ENCODE measurements at places on chromosomes 2 and 18. TPM values are rescaled to one million over a fixed set of nuclear protein-coding genes. Genes with fewer than 3 reads are reported as not detected.
A peak's percentile ranks its signal among the peaks of the same experiment; 100 is the strongest.

Gene ABHD3
- total RNA-seq, result 13.8 TPM

Gene CHST10
- 20.6 TPM for total RNA-seq

DNA sequence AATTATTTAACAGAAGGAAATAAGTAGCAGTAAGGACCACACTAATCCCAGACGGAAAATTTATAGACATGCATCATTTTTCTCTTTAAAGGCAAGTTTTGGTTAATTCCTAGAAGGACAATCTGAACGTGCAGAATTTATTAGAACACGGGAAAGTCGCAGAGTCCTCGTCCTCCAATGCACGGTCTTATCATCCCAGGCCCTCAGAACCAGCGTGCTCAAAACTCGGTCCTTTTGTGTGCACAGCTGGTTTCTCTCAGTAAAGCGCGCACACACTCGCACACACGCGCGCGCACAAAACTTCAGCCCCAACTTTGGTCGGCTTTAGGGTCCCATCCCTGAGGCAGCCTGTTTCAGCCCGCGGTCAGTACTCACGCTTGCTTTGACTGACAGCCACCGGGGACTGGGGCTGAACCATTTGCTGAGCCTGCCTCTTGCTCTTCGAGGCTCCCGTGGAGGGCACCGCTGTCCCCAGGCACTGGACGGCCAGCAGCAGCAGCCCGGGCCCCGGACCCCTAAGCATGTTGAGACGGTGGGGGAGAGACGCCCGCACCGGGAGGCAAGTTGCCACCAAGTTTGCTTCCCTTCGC, 493 bp downstream of the FN1 start:
- peak; percentile 50 for DNase-seq

- no peak for DNase-seq
These were observed 394.4 kb downstream of the FIGN start for GRCh38 chr2:163341426-163341825.

Gene EGR4
- 0.15 TPM for total RNA-seq

DNA sequence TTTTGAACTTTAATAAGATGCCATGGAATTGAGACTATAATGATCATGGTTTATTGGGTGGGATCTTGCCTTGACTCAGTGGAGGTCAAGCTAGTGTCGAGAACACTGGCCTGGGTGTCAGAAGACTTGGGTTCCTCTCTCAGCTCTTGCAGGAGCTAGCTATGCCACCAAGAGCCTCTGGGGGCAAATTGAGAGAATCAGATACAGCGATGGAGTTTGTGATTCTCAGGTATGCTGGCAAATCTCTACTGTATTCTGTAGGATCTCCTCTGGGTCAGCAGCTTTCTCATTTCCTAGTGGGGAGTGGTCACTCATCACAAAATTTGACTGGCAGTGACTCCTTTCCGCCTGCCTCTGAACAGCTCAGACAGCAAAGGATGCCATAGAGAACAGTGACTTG, 477.0 kb downstream of the RNF144A start:
- DNase-seq, result no peak

All from endothelial cell (in vitro differentiated cells).